Activated CD4-positive, alpha-beta memory T cell treated with anti-CD3 and anti-CD28 coated beads, Interleukin-2, amount 10 ng/mL, durations not matched to agents 7 days and 5 days (primary cell): ENCODE measurements at places on chromosomes 1 and 21. TPM values are rescaled to one million over a fixed set of nuclear protein-coding genes. Genes with fewer than 3 reads are reported as not detected.

DNA sequence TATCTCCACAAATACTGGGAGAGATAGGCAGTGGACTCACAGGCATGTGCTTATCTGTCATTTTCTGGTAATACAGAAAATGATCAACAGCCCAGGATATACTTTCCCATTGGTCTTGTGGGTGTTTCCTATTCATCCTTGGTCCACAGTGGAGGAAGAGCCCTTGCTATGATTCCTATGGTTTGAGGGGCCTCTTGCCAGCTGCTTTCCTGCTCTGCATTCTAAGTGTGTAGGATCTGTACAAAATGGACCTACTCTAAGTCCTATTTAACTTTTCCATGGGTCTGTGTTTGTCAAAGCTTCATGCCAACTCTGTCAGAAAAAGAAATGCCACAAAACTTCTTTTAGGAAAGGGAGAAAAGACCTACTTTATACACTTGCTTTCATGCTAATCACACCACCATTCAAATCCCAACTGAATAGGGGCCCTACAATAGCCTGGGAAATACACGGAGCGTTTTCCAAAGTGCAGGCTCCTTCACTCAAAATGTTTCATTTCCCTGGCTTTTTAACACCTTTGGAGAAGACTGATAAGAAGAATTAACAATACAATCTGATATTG is 16.4 kb downstream of the PLPP3 start:
- no peaks in the 10 kb centered on the region for H3K27me3 ChIP-seq
- no peaks in the 10 kb centered on the region for H3K36me3 ChIP-seq
- no peaks in the 10 kb centered on the region for H3K4me1 ChIP-seq

- H3K4me3 ChIP-seq: no peak overlapping the region
- peaks cover 42% of the 10 kb centered on the region for H3K27me3 ChIP-seq
- H3K27ac ChIP-seq: no peak overlapping the region
- no peak for DNase-seq
Observed at GRCh38 chr1:212600071-212600915, 8.3 kb upstream of the ATF3 start.

DNA sequence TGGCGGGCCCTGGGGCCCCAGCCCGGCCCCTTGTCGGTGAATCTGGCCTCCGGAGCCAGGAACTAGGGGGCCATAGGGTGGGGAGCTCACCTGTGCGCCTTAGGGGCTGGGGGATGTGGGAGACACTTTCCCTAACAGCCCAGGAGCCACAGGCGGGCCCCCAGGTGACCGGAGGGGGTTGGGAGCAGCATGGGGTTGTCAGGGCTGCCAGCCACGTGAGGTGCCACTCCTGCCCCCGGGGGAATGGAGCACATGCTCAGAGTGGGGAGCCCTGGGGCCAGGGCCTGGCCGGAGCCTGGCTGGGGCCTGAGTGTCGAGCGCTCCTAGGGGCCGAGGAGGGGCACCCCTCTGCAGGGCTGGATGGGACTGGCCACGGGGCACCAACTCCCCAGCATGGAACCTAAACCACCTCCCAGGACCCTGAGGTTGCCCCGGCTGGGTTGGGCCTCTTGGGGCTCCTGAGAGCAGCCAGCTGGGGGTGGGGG is 19.9 kb downstream of the PRXL2B start:
- no peaks in the 10 kb centered on the region for H3K27me3 ChIP-seq
- H3K4me3 ChIP-seq: no peak overlapping the region
- H3K4me1 ChIP-seq: no peaks in the 10 kb centered on the region
- H3K36me3 ChIP-seq: no peaks in the 10 kb centered on the region
- no peak overlapping the region for H3K27ac ChIP-seq

Gene IFFO2
- total RNA-seq: 19.9 TPM
